Activated naive CD4-positive, alpha-beta T cell treated with Interleukin-2 at 50 U/mL for 16 hours (primary cell): ENCODE measurements at places on chromosomes 6 and 20.
A peak's percentile ranks its signal among the peaks of the same experiment; 100 is the strongest.

GRCh38 chr6:50889497-50889896 lies 70.8 kb downstream of the TFAP2B start:
- DNase-seq, result no peak

- DNase-seq, result peak; percentile 26
Observed at GRCh38 chr20:58627212-58628072, 23.6 kb upstream of the STX16 start.

- no peak for DNase-seq
Observed at GRCh38 chr6:140271759-140272377, 897.4 kb upstream of the CITED2 start.

DNA sequence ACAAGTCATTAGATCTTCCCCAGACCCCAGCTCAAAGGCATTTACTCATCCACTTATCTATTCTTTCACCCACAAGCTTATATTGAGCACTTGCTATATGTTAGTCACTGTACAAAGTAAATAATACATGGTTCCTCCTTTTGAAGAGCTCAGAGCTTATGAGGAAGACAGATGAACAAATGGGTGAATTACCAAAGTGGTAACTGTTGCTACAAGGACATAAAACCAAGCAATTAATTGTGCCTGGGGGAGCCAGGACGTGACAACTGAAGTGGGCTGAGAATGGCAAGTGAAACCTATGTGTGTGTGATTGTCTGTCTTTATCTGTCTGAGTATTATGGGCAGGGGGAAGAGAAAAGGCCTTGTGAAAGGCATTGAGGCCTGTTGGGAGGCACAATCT lies 45.6 kb upstream of the AKIRIN2 start:
- DNase-seq, result no peak

- DNase-seq, result no peak
Observed at GRCh38 chr20:34066476-34067090, 45.5 kb downstream of the EIF2S2 start.

GRCh38 chr6:39907871-39908575 lies 26.2 kb downstream of the MOCS1 start:
- no peak for DNase-seq

DNA sequence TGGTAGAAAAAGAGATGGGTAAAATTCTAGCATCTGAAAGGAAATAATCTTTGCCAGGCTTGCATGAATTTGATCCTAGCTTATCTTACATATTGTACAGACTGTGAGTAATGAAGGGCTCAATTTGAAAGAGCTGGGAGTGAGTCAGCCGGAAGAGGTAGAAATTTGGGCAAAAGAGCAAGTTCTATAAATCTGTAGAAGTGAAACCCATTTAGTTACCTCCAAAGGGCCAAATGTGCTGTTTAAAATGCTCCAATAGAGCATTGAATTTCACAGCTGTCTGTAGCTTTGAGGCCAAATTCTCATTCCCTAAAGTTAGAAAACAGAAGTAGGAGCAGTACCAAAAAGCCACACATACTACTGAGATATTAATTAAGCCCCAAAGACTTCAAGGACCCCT lies 466.1 kb downstream of the BTBD3 start:
- DNase-seq, result no peak
